ENCODE measurements at places on chromosomes 5 and 9.

GRCh38 chr9:133119103-133119845, 1.8 kb downstream of the RALGDS start:
- DNase-seq = no peak

GRCh38 chr5:165502893-165503691, 1997.7 kb downstream of the MAT2B start:
- DNase-seq = no peak

DNA sequence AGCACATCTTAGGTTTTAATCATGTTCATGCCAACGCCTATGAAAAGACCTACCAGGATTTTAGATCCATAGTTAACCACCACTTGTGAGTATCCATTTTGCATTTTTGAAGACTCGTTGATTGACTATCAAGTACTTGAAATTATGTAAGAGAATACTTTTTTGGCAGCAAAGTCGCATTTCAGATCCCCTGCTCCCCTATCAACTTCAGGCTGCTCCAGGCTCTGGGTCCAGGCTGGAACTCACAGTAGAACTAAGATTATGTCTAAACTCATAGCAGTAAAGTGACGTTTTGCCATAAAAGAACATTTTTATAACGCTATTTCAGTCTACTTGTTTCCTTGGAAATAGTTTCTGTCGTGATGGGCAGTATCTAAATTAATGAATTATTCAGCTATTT, 267.7 kb downstream of the FANCC start:
- no peak for DNase-seq

DNA sequence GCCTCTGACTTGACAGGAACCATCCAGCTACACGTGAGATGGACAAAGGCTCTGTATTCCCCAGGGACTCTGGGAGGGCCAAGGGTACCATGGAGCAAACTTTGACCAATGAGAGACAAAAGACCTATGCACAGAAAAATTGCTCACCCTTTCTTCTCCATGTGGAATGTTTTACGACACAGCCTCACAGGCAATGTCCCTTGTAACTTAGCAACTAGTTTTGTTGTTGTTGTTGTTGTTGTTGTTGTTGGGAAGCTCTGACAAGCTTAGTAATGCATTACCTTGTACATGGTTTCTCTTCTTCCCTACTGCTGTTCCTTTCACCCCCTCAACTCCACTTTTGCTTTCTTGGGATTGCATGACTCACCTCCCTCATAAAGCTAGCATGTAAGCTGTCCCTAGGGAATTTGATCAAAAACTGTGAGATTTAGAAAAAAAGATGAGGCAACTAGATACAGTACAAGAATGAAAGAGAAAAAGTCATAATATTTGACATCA, 550.9 kb downstream of the RAB3C start:
- DNase-seq = no peak

GRCh38 chr9:136696502-136696901, 9.2 kb upstream of the AGPAT2 start:
- no peak for DNase-seq

- DNase-seq = no peak
Observed at GRCh38 chr5:143145243-143146160, 258.0 kb downstream of the NR3C1 start.

DNA sequence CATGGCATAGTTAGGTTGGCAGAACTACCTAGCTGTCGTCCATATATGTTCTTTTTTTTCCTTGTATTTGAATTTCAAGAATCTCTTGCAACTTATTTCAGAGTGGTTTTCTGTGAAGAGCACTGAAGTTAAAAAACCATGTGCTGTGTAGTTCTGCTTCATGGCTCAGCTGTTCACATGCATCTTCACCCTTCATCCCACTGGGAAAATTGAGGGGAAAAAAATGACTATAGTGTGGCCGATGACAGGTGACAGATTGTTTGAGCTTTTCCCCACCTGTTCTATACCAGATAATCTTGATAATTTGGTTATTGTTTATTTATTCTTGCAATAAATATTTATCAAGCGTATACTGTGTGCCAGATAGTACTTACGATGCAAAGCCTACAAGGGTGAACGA, 77.8 kb downstream of the AOPEP start:
- no peak for DNase-seq

DNA sequence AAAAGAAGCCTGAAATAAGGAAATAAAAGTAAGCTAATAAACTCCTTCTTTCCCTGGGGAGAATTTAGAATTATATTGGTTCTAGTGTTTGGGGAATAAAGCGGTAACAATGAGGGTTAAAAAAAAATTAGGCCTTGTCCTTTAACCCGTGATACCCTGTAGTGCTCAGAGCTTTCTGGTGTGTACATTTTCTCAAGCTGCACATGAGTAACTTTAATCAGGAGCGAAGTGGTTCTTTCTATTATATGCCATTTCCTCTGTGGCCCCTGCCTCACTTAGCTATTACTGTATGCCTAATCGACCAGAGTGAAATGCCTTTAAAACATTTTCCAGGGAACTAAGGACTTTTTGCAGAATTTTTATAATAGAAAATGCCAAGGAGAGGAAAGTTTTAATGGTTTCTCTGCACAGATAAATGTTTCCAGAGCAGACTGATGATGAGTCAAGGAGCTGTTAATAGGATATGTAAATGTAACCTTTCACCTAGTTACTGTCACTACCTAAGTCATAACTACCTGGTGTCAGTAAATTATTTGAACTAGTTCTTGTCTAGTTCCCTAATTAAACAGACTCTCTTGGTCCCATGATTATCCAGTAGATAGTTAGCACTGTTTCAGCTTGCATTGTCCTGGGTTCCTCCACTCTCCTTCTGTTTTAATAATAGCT, 7.6 kb downstream of the PAM start:
- no peak for DNase-seq

GRCh38 chr5:149687486-149688168, 42.5 kb upstream of the PPARGC1B start:
- no peak for DNase-seq

DNA sequence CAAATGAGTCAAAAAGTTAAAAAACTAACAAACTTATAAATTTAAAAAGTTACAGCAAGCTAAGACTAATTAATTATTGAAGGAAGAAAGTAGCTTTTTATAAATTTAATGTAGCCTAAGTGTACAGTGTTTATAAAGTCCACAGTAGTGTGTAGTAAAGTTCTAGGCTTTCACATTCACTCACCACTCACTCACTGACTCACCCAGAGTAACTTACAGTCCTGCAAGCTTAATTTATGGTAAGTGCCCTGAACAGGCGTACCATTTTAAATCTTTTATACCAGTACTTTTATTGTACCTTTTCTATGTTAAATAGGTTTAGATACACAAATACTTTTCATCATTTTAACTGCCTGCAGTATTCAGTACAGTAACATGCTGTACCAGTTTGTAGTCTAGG, 80.0 kb upstream of the C9orf72 start:
- no peak for DNase-seq

DNA sequence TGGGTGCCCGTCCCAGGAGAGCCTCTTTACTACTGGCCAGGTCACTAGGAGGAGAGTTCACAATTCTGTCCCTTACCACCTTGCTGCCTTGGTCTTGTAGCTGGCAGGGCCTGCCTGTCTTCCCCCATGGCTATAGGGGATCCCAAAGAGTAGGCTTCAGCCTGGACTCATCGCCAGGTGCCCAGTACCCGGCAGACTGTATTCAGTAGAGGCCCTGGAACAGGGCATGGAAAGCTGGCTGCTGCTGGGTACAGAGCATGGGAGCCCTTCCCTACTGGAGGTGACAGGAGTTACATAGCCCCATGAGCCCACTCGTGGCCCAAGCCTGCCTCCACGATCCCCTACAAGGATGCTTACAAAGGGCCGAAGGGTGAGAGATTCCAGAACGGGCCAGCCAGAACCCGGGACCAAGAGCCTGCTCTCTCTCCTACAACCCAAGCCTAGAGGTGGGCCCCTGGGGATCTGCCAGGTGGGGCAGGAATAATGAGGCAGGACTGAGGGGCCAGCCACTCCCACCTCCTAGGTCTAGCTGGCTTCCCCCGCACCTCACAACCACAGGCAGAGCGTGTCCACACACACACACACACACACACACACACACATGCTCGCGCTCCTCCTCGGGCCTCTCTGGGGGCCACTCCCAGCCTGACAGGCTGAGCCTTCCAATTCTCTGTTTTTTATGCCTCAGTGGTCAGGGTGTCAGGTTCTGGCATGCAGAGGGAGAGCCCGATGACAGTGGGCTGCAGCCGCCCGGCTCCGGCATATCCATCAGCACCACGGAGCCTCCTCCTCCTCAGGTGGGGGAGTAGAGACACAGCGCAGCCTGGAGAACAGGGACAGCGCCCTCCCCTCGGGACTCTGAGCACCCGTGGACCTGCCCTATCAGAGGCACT, 186.0 kb downstream of the PAX5 start:
- DNase-seq = no peak

DNA sequence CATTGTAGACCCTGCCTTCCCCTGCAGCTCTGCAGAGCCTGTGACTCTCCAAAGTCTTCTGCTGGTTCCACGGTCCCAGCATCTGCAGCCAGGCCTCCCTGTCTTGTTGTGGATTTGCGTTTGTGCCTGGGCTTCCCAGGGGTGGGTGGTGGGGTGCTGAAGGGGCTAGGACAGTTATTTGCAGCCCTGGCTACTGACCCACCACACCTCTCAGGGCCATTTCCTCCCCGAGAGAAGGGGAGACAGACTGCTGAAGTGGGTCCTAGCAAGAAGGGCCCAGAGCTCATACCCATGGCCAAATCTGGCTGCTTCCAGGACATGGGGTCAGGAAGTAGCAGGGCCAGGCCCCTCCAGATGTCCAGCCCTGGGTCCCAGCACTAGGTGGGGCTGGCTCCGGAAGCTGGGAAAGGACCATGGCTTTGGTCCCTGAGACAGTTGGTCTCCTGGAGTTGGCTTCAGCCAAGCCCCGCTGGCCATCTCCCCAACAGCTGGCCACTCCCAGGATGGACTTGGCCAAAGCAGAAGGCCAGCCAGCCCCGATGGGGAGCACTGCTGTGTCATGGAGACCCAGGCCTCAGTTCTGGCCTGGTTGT, 26.3 kb downstream of the GSN start:
- DNase-seq = no peak

DNA sequence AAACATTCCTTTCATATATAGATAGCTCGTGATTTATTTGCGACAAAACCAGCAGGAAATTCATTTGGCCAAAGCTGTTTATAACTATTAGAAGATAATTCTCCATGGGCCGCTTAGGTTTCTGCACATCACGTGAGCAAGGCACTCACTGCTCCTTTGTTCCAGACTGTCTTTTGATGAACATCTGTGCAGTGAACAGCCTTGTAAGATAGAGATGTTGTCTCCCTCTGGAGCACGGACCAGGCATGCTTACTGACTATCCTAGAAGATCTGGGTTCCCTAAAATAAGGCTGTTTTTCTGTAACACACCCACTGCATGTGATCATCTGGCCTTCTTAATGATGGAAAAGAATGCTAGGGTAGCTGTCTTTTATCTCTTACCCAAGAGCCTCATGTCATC, 30.9 kb downstream of the YIPF5 start:
- DNase-seq = no peak

DNA sequence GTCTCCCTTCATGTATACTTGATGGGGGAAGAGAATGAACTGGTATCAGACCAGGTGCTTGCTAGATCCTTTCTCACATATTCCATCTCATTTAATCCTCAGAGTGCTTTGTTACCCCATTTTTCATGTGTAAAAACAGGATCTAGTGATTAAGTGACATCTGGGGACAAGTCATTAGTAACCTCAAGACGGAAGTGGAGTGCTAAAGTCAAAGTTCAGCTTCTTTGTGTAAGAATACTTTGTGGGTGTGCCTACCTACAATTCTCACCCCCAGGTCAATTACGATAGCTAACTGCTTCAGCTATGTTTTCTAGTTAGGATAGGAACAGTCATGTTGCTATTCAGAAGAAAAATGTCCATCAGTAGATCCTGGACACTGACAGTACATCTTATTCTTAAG, 3.1 kb upstream of the FAM120AOS start:
- DNase-seq = no peak

DNA sequence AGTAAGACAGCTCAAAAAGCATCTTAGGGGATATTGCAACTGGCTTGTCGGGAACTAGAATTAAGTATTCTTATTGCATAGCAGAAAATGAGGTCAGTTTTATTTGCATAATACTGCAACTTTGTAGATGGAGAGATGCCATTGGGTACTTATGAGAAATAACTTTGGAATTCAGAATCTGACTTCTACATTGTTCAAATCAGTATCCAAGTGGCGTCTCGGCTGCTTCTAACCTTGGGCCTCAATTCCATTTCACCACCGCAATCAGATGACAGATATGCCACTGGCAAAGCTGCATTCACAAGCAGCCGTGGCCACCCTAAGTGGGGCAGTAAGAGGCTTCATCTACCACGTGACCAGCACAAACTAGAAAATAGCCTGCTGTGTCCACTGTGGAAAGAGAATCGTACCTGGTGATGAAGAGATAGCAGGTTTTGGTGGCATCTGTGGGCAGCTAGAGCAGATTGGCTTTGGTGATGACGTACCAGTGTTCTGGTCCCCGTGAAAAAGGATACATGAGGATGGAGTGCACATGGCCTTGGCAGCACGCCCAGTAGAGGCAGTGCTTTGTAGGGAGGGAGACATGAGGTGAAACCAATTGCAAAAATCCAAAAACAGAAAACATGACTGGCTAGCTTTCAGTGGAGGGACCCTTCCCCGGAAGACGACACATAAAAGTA, 116.6 kb downstream of the KLHL3 start:
- no peak for DNase-seq

DNA sequence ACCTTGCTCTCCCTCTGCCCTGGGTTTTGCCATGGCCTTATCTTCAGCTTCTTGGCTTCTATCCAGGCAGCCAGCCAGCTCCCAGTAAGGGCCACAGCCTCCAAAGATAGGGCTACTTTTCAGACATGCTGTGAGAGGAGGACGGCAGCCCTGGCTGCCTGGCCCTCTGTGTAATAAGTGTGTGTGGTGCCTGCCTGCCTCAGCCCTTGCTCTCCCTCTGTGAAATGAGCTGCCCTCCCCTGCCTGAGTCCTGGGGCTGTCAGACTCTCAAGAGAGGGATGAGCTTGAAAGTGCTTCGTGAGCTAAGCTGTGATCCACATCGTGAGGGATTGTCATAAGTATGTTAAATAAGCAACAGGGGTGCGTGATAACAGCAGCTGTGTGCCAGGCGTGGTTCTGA, 8.1 kb downstream of the NDST1 start:
- DNase-seq = no peak

GRCh38 chr5:174317256-174317894, 271.9 kb downstream of the NSG2 start:
- no peak for DNase-seq

- no peak for DNase-seq
Observed at GRCh38 chr5:169970339-169970738, 10.0 kb downstream of the INSYN2B start.

- DNase-seq = no peak
Observed at GRCh38 chr5:17370651-17371050, 127.4 kb upstream of the TAF11L2 start.

GRCh38 chr5:37860206-37860605, 20.4 kb upstream of the GDNF start:
- DNase-seq = no peak

DNA sequence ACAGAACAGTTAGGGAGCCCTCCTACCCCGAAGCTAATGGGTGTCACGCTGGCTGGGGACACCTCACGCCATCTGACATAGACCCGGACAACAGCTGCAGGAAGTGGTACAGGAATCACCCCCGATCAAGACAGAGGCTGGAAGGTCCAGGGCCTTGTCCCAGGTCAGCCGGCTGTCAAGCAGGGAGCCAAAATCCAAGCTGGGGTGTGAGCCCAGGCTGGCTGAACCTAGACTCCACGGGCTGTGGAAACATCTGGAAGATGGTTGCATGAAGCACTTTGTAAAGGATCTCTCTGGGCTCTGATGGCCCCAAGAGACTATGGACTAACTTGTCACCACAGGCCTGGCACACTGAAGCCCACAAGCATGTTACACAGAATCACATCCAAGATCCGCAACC, 68.9 kb upstream of the STXBP1 start:
- DNase-seq = no peak
